ENCODE measurements at places on chromosomes 16 and 17.

GRCh38 chr17:44350733-44351226 lies 5.7 kb downstream of the GRN start:
- DNase-seq: no peak

- no peak for DNase-seq
Measured at GRCh38 chr17:62631936-62632924, 4.8 kb downstream of the MRC2 start.

- no peak for DNase-seq
Measured at GRCh38 chr17:57062865-57063264, 22.2 kb upstream of the AKAP1 start.

DNA sequence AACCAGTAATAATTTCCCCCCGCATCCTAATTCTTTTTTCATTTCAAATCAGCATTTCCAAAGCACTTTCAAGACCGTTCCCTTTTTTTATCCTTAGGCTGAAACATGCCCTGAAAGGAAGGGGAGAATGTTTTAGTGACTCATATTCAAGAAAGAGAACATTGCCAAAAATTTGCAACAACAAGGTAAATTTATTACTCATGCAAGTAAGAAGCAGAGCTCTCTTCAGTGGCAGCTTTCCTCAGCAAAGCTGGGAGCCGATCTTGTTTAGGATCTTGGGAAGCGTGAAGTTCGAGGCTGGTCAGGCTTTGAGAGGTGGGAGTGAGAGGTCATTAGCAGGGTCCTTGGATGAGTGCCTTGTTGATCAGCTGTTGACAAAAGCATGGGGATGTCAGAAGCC lies 129.5 kb downstream of the PRKCA start:
- DNase-seq: no peak

DNA sequence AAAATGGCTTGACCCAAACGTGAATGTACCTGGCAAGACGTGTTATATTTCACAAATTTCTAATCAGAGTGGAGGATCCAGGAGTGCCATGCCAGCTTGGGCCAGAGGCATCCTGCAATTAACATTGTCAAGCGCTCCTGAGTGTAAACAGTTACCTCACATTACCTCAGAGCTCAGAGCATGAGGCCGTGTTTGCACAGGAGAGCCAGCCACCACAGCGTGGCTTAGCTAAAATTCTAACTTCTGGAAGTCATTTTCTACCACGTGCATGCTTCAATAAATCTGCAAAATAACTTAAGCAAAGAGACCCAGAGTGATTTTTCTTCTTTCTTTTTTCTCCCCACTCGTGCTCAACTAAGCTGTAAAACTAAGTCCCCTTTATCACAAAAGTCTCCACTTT lies 769.0 kb downstream of the KCNJ2 start:
- no peak for DNase-seq

All from forelimb muscle (tissue), 1 donor.